ENCODE measurements at places on chromosomes 1 and 21. TPM values are rescaled to one million over a fixed set of nuclear protein-coding genes. Genes with fewer than 3 reads are reported as not detected.

KLHL12 gene
- total RNA-seq = 38.3 TPM

FAM72A gene
- 2.1 TPM for total RNA-seq

SDF4 gene
- total RNA-seq = 205 TPM

S100B gene
- not detected for total RNA-seq

PTTG1IP gene
- total RNA-seq = 377 TPM

HAO2 gene
- not detected for total RNA-seq

FCGR2B gene
- not detected for total RNA-seq

TMEM269 gene
- total RNA-seq = not detected

KCNJ15 gene
- total RNA-seq = 1.8 TPM

TNFSF4 gene
- total RNA-seq = 19.4 TPM

MATN1 gene
- under 0.01 TPM for total RNA-seq

LENEP gene
- not detected for total RNA-seq

TMPRSS15 gene
- total RNA-seq = not detected

KCNK1 gene
- 10.8 TPM for total RNA-seq

ZNF670 gene
- 2.2 TPM for total RNA-seq

KRTAP12-2 gene
- not detected for total RNA-seq

ALPL gene
- total RNA-seq = 0.30 TPM

OBSCN gene
- total RNA-seq = 16.6 TPM

TCHH gene
- not detected for total RNA-seq

FAM72C gene
- 0.42 TPM for total RNA-seq

GJA4 gene
- 0.09 TPM for total RNA-seq

LEMD1 gene
- total RNA-seq = not detected

Data from smooth muscle cell of the umbilical artery (primary cell).